Astrocyte (in vitro differentiated cells and primary cell): ENCODE measurements at places on chromosomes 16 and 17. TPM values are rescaled to one million over a fixed set of nuclear protein-coding genes. Genes with fewer than 3 reads are reported as not detected.

FBXW10 gene
- total RNA-seq = not detected in 2 replicates

C16orf96 gene
- 0.20 and 0.38 TPM in 2 replicates for total RNA-seq

SAMD14 gene
- 9.7 and 10.8 TPM in 2 replicates for total RNA-seq

HDAC5 gene
- 18.7 and 21.6 TPM in 2 replicates for total RNA-seq

CYBA gene
- 236 and 284 TPM in 2 replicates for total RNA-seq

CTRB1 gene
- total RNA-seq = not detected in 2 replicates

CA7 gene
- total RNA-seq = not detected in 2 replicates

GFAP gene
- total RNA-seq = 0.22 TPM in 1 of 2 replicates, not detected in the other

ZMYND15 gene
- 0.09 and 0.12 TPM in 2 replicates for total RNA-seq

ARL6IP1 gene
- 114 and 128 TPM in 2 replicates for total RNA-seq

SOX8 gene
- total RNA-seq = 0.70 and 0.98 TPM in 2 replicates

RNF227 gene
- total RNA-seq = 0.54 and 1.1 TPM in 2 replicates

RGS11 gene
- 2.7 and 2.8 TPM in 2 replicates for total RNA-seq

CNTD1 gene
- not detected in 2 replicates for total RNA-seq

DNA sequence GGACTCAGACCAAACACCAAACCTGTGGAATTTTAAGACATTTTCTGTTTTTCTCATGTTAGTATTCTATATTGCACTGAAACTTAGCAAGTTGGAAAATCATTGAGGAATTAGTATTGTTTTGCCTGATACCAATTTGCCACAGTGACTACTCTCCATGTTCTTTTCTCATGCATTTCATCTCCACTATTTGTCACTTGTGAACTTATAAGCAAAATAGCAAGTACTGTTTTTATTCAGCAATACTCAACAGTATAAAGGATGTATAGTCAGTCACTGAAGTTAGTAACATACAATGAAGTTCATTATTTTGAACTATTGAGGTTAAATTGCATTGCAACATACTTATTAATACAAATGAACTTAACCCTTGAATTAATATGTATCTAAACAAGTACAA, 5.8 kb upstream of the VPS35L start:
- DNase-seq = no peak

- no peak for DNase-seq
These were observed 20.0 kb upstream of the LRRC75A start for GRCh38 chr17:16512011-16512410.

DNA sequence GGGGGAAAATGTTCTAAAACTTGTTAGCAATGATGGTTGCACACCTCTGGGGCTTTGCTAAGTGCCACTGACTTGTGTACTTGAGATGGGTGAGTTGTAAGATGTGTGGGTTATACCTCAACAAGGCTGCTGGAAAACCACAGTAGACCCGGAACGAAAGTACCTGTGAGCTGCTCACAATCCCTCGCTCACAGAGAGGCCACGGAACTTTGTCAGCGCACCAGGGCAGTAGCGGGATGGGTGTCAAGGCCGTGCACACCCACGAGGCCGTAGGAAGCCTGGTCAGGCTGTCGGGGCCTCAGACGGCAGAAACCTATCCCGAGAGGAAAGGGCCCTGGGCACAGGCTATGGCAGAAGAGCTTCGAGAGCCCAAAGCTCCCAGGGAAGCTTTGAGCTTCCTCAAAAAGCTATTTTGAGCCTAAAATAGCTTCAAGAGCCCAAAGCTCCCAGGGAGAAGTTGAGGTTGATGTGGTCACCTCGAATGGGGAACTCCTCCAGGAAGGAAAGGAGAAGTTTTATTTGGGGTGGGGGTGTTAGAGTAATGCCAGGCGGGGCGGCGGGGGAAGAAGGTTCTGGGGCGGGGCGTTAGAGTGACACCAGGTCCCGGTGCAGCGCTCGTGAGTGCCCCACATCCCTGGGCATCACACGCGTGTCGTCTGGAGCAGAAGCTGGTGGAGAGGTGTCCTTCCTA, 19.0 kb downstream of the CBFA2T3 start:
- no peak for DNase-seq

- no peak for DNase-seq
These were observed 277.9 kb upstream of the MON1B start for GRCh38 chr16:76913046-76913445.

- no peak for DNase-seq
These were observed 12.3 kb downstream of the GLIS2 start for GRCh38 chr16:4328046-4328781.

GRCh38 chr17:50331085-50331791, 14.7 kb upstream of the XYLT2 start:
- DNase-seq = peak; percentile 97

GRCh38 chr17:48412841-48413240, 17.2 kb downstream of the SKAP1 start:
- no peak for DNase-seq

GRCh38 chr17:78896091-78896833, 6.7 kb downstream of the CEP295NL start:
- no peak for DNase-seq

DNA sequence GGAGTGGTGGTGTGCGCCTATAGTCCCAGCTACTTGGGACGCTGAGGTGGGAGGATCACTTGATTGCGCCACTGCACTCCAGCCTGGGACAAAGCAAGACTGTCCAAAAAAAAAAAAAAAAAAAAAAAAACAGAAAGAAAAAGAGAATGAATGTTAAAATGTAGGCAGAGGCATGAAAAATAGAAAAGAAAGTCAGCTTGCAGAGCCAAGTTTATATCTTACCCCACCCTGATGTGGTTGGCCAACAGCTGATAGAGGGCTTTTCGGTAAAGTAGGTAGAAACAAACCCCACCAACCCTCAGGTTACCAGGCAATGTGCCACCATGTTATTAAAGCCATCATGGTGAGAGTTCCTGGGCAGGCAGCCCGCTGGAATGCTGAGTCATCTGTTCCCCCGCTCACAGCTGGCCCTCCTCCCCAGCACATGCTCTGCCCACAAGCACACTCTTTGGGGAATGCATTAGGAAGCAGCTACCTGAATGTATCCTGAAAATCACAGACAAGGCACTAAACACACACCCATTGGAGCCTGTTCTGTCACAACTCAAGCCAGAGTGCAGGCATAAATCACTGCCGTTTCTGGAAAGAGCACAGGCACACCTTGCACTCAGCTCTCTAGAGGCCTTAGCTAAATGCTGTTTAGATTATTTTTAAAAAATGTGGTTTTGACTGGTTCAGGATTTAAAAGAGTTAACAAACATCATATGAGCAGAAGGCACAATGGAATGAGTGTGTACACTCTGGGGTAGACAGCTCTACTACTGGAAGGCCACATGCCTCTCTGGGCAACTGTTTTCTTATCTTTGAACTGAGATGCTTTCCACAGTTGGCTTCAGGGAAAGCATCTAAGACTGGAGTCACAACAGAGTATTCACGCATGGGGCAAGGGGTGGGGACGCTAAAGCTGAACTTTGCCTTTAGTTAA, 128.5 kb downstream of the PARN start:
- peak; percentile 97 for DNase-seq

DNA sequence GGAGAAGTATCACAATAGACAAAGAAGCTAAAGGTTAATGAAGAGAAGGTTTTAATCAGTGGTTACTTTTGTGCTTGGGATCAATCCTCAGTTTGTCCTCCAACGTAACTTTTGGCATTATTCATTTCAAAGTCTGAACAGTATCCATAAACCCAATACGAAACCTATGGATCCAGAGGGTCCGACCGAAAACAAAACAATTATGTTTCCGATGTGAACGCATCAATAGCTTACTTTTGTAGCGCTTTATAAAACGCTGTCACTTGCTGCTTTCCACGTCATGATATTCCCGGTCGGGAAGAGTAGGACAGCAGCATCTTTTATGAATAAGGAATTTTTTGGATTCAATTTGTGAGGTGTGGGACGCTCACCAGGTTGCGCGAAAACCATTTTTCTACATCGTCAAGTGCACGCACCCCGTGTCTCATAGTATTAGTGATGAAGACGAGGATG, 383.8 kb downstream of the ZFHX3 start:
- DNase-seq = peak; percentile 8

GRCh38 chr17:80760511-80760911, 215.9 kb downstream of the RPTOR start:
- DNase-seq = no peak

GRCh38 chr17:31251105-31251969, 45.7 kb downstream of the OMG start:
- DNase-seq = no peak

GRCh38 chr17:57898487-57899311, 48.9 kb upstream of the MRPS23 start:
- DNase-seq = peak; percentile 59

- DNase-seq = peak; percentile 66
These were observed 7.8 kb downstream of the HSD17B2 start for GRCh38 chr16:82042846-82043245.

GRCh38 chr16:54362591-54363206, 76.1 kb upstream of the IRX3 start:
- DNase-seq = no peak

DNA sequence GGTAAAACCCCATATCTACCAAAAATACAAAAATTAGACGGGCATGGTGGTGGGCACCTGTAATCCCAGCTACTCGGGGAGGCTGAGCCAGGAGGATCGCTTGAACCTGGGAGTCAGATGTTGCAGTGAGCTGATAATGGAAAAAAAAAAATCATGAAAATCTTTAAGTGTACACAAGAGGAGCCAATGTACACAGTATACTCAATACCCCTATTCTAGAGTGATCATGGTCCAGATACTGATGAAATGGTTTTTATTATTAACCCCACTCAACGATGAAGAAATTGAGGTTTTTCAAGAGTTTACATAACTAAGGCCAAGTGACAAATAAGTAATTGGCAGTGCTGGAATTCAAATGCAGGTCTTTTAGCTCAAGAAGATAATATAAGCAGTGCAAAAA, 11.5 kb downstream of the HSD17B2 start:
- no peak for DNase-seq

DNA sequence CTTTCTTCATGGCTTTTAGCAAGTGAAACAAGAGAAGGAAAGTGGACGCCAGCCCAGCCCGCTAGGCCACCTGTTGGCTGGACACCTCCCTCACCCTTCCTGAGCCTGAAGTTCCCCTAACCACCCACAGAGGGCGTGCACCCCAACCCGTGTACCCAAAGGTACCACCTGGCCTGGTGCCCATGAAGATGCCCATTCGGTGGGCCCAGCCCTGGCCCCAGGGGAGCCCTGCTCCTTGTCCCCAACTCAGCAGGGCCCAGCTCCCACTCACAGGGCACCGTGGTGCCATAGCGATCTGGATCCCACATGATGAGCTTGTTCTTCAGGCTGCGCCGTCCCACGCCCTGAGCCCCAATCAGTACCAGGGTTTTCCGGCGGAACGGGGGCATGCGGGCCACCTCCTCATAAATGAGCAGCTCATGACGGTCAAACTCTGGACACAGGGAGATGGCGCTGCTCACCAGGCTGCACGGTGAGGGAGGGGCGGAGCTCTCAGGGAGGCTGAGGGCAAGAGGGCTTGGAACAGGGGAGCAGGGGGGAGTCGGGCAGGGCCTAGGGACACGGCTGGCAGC, 26.8 kb downstream of the MPP2 start:
- no peak for DNase-seq

DNA sequence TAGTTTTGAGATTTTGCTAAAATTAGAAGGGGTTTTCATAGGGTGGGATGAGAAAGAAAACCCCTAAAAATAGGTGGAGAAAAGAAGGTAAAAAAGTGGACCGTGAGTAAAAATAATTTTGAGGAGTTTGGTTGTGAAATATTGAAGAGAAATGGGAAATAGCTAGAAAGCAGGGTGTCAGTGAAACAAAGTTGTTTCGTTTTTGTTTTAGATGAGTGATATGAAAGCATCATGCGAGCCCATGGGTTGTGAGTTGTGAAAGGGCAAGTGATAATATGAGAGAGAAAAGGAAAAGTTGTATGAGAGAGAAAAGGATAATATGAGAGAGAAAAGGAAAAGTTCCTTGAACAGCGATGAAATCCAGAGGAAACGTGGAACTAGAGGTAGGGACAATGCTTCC, 7.3 kb upstream of the SMIM36 start:
- no peak for DNase-seq

DNA sequence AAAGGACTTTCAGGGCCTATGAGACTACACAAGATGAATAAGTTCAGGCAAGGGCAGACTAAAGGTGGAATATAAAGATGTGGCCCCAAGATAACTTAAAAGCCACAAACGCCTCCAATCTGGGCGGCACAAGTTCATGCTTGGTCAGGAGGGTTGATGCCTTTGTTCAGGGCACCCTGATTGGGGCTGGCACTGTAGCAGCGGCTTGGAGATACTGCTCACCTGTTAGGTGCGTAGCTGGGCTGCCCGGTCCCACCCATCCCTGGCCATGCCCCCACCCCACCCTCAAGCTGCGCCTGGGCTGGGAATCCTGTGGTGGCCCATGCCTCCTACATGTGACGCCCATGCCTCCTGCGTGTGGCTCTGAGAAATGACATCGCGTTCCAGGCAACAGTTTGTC, 12.5 kb upstream of the SLC13A2 start:
- no peak for DNase-seq

DNA sequence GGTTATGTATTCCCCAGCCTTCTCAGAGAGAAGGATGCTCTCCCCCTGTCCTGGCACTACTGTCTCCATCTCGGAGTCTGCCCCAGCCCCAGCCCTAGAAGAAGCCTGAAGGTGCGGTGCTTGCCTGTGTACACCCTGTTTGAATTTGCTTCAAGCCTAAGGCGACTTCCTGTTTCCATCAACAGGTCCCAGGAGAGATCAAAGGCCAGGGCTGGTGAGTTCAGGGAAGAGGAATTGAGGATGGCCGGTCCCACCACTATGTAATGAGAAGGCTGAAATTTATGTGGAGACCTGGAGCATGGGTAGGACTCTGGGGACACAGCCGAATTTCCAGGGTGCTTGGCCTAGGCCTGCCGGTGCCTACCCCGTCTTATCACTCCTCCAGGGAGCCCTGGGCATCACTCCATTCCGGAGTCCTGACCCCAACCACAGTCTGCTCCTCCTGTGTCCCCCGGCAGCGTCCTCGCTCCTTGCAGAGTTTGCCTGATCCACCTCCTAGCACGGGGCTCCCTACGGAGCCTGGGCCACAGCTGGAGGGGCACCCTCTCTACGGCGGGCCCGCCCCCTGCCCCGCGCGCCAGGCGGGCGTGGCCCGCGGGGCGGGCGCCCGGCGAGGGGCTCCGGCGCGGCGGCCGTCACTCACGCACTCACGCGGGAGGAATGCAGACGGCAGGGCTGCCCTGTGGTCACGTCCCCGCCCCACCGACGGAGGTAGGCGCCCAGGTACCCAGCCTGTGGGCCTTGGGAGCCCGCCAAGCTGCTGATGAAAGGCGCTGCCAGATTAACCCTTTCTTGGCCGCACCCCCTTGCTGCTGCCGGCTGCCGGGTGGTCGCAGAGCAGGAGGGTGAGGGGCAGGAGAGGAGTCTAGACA, 53.8 kb upstream of the TAC4 start:
- DNase-seq = no peak

GRCh38 chr16:66976746-66977145, 11.6 kb upstream of the CES4A start:
- DNase-seq = no peak

DNA sequence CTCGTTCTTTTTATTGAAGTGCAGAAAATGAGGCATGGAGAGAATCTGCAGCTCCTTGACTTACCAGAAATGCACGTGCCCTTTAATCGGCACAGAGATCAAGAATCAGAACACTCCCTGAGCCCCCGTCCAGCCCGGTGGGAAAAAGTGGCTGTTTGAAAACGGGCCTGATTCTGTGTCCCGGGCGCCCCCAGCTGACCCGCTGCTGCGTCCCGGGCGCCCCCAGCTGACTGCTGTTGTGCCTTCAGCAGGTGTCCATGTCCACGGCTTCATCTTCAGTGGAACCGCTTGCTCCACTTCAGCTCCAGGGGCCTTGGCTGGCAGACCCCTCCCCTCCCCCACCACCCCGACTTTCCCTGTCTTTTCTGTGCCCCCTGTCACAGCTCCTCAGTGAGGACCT, 47.8 kb downstream of the FOXK2 start:
- no peak for DNase-seq

GRCh38 chr17:48850792-48851323, 20.0 kb downstream of the CALCOCO2 start:
- no peak for DNase-seq
